IPS DF 6.9 (cell line): ENCODE measurements at places on chromosomes 4 and X.
A peak's percentile ranks its signal among the peaks of the same experiment; 100 is the strongest.

GRCh38 chrX:154366666-154367055, 7.8 kb downstream of the FLNA start:
- DNase-seq: no peak

DNA sequence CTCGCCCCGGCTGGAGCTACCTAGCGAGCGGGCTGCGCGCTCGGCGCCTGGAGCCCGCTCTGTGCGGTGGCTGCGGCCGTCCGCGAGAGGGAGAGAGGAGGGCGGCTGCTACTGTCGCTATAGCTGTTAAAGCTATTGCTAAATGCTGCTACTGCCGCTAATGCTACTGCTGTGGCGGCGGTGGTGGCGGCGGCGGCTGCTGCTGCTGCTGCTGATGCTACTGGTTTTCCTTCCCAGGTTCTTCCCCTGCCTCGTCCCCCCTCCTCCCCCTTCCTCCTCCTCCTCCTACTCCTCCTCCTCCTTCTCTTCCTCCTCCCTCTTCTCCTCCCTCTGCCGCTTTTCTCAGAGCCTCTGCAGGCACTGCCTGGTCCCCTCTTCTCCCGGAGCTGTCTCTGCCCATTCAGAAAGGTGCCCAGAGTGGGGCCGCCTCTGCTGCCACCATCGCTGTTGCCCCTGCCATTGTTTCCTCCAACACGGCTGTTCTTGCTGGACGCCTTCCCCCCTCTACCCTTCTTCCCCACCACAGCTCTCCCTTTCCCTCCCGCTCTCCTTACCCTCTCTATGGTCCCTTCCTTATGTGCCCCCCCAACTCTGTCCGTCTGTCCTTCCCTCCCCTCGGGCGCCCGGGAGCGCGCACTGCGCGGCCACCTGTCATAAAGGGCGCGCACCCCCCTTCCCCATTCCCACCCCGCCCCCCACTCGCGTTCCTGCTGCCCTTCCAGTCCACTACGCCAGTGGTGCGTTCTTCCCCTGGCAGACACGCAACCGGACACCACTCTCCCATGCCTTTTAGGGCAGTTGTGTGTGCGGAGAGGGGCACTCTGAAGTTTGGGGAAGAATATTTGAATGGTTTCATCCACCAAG, at the start of gene NEXMIF:
NEXMIF (minus strand) TSS at position 228 of the 864 bp plus-strand sequence.
- peak; percentile 1 for DNase-seq

DNA sequence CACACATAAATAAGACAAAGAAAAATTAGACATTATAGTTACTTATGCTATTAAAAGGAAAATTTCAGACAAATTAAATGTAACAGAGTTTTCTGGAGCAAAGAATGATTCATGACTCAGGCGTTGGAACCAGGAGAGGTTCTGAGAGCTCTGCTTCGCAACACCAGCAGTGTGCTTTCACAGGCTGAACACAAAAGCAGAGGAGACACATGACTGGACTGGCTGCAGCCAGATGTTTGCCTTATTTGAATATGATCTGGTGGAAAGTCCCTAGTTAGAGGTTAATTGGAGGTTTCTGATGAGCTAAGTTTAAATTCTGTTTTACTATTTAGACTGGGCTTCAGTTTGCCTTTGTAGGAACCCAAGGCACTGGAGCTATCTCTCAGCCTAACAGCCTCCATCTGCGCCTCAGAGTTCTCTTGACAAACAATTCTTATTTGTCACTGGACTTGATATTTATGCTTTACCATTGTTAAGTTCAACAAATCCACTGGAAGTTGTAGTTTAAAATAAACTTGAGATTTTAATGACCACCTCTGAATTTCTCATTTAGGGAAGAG, 16.2 kb downstream of the BOD1L1 start:
- DNase-seq: no peak

GRCh38 chr4:190014771-190015537, 12.1 kb downstream of the FRG2 start:
- DNase-seq: no peak
